ENCODE measurements at places on chromosomes 13 and 19.

DNA sequence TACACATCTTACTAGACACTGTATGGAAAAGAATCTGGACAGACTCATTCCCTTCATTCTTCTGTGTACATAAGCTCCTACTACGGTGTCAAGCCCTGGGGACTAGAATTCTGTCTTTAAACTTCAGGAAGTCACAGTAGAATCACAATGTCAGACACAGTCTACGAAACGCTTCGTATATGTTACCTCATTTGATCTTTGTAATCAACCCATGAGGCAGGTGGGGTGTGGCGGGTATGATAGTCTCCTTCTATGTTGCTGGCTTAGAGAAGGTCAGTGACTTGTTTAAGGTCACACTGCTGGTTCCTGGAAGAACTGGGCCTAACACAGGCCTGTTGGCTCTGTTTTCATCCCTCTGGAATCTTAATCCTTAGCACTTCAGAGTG, 32.2 kb upstream of the TPT1 start:
- DNase-seq, result no peak

DNA sequence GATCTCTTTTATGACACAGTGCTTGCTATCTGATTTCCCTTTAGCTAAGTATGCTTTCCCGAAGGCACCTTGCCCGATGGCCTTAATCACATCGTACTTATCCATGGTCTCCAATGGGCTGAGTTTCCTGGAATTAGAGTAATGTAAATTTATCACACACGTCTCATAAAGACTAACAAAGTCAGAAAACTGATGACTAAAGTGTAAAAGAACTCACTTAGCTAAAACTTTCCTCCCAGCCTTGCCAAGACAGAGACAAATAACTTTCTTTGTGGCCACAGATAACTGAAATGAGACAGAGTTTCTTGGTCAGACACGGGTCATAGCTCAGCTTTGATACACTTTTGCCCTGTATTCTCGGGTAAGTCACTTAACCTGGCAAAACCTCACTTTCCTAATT, 1.5 kb downstream of the NEK5 start:
- DNase-seq, result no peak

GRCh38 chr13:20373861-20374260, 141.7 kb upstream of the GJB6 start:
- DNase-seq, result no peak

GRCh38 chr19:12789904-12790619, 1.2 kb upstream of the JUNB start:
- DNase-seq, result peak; percentile 94

DNA sequence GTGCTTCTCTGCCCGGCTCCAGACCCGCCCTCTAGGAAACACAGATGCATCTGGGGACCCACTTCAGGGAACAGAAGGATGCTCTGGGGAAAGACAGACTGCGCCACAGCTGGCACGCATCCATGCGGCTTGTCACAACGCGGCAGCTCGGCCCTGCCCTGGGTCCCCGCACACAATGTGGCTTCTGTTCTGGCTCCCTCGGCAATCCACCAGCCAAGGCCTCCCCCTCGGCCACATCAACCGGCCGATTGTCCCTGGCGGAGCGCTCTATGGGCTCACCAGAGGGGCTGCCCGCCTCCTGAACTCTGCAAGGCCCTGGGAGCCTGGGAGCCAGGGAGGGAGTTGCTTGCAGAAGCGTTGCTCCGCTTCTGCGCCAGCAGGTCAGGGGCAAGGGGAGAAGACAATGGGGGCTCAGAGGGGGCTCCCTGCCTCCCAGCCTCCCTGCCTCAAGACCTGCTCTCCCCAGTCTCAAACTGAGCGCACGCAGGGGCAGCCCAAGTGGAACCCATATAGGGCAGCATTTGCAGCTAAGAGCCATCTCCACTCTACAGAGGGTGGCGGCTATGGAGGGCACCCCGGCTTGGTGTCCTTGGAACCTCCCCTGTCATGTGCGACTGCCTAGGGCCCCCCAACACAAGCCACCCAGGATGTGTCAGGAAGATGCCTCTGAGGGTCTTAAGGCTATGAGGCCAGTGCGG, 37.9 kb downstream of the MLLT1 start:
- DNase-seq, result no peak

DNA sequence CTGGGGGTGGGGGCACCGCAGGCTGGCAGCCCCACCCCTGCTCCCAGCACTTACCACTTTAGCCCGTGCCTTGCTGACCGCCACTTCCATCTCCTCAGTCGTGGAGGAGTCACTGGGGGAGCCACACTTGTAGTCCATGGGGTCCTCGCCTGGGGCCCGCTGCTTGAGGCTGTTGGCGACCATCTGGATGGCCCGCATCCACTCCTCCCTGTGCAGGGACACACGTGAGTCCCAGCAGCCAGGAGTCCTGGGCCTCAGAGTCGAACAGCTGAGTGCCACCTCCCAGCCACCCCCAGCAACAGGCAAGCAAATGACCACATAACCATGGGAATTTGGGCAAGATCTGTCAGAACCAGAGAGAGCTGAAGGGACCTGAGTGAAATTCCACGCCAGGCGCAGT, 16.0 kb upstream of the CCNP start:
- DNase-seq, result no peak

DNA sequence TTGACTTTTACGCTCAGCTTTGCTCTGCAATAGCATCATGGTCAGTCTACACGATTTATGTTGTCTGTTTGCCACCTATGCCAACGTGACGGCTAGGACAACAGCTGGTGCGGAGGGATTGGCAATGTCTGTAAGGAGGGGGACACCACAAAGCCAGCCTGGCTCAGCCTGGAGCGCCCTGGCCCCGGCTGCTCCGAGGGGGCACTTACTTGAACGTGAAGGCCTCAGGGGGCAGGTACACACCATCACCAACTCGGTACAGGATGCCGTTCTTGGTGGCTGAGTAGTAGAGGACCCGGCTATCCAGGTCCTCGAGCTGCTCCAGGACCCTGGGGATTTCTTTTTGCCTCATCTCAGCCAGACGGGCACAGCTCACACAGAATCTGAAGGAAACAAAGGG, 26.4 kb upstream of the EIF3G start:
- DNase-seq, result no peak

GRCh38 chr13:44273991-44274770, 99.4 kb upstream of the SERP2 start:
- DNase-seq, result no peak

DNA sequence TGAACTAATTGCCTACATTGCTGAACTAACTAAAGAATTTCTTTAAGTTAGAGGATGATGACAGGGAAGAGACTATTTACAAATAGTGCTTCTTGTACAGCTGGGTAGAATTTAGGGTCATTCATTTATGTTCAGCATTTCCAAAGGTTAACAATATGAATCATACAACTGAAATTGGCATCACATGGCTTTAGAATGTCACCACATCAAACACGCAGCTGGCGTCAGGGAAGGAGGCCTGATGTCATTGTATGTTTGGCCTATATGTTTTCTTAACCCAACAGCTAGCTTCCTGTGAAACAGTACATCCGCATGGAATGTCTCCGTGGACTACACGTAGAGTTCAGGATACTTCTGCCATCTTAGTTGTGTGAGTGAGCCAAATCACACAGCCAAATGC, 99.0 kb upstream of the TNFSF11 start:
- no peak for DNase-seq

- peak; percentile 17 for DNase-seq
These were observed 44.4 kb downstream of the FAM124A start for GRCh38 chr13:51266642-51267041.

DNA sequence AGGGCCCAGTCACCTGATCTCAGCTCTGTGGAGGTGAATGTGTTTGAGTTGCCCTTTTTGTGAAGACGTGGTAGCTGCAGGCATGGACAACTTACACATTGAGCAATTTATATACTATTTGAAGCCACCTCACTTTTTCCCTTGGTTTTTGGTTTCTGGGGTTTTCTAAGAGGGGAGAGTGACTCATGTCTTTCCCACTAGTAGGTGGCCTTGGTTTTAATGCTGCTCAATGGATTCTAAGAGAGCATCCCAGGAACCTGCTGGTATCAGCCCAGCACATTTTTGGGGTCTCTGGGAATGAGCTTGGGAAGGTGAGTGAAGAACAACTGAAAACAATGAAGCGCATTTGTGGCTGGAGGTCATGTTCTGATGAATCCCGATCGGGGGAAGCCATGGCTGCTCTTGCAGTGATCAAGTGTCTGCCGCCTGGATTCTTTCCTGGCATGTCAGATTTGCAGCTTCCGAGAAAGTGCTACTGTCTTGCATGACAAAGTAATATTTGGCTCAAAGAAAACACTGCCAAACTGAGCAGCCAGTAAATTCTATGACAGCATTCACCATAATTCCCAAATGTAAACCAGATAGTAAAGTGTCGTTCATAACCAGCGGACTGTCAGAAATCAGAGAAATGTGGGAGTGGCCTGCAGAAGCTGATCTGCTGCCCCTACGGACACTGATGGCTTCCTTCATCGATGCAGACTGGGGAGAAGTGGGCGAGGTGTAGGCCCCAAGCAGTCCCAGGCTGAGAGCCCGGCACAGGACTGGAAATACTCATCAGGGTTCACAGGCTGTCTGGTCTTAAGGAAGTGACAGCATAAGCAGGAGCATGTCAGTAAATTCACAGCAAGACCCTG, 98.7 kb downstream of the COL4A2 start:
- DNase-seq, result no peak

- no peak for DNase-seq
These were observed 17.6 kb upstream of the DHRS12 start for GRCh38 chr13:51821606-51822005.
